ENCODE measurements at places on chromosomes 11 and 22. TPM values are rescaled to one million over a fixed set of nuclear protein-coding genes. Genes with fewer than 3 reads are reported as not detected.

RTN4RL2 gene
- 0.15 TPM for total RNA-seq

INS gene
- total RNA-seq = 0.53 TPM

DNA sequence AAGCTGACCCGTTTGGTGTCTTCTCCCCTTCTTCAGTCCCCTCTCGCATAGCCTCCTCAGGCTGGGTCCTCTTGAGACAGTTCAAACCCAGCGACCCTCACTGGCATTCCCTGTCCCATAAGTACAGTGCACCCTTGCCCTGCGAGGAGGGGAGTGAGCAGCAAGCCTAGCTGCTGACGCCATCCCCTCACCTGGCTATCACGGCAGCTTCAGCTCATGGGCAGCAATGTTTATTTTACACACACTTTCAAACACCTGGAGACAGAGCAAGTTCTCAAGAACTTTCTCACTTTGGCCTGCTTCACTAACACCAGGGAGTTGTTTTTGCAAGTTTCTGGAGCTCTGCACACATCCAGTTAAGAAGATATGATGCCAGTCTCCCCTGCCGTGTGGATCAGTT lies 189.6 kb upstream of the E2F8 start:
- no peak for DNase-seq
- no peaks in the 10 kb centered on the region for H3K4me1 ChIP-seq
- peaks cover 19% of the 10 kb centered on the region for H3K27me3 ChIP-seq
- no peaks in the 10 kb centered on the region for H3K36me3 ChIP-seq

DNA sequence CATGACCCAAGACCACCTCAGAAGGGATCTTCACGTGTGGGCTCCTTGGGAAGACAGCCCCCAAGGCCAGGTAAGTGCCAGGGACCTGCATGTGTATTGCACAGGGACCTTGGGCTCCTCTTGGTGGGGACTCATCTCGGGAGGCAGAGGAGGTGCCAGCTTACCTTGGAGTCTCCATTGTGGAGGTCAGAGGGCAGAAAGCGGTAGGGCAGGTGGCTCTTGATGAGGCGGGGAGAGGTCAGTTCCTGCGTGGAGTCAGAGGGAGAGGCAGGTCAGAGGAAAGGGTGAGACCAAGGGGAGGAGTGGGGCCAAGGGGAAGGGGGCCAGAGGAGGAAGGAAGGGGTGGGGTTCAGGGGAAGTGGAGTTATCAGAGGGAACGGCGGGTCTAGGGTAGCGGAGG lies 22.5 kb downstream of the SULT4A1 start:
- no peaks in the 10 kb centered on the region for H3K27me3 ChIP-seq
- H3K4me1 ChIP-seq = no peaks in the 10 kb centered on the region
- H3K27ac ChIP-seq = no peak overlapping the region
- H3K4me3 ChIP-seq = no peak overlapping the region

GRCh38 chr11:83759148-83759547 lies 473.0 kb upstream of the CCDC90B start:
- H3K36me3 ChIP-seq = no peaks in the 10 kb centered on the region
- no peak for DNase-seq
- no peaks in the 10 kb centered on the region for H3K27me3 ChIP-seq
- no peak overlapping the region for H3K4me3 ChIP-seq
- no peak overlapping the region for H3K27ac ChIP-seq

GRCh38 chr11:15688351-15688792 lies 573.6 kb downstream of the INSC start:
- no peaks in the 10 kb centered on the region for H3K27me3 ChIP-seq
- no peaks in the 10 kb centered on the region for H3K36me3 ChIP-seq
- no peak overlapping the region for H3K27ac ChIP-seq
- no peaks in the 10 kb centered on the region for H3K4me1 ChIP-seq
